Foreskin keratinocyte (primary cell): ENCODE measurements at places on chromosomes 11 and 22.

DNA sequence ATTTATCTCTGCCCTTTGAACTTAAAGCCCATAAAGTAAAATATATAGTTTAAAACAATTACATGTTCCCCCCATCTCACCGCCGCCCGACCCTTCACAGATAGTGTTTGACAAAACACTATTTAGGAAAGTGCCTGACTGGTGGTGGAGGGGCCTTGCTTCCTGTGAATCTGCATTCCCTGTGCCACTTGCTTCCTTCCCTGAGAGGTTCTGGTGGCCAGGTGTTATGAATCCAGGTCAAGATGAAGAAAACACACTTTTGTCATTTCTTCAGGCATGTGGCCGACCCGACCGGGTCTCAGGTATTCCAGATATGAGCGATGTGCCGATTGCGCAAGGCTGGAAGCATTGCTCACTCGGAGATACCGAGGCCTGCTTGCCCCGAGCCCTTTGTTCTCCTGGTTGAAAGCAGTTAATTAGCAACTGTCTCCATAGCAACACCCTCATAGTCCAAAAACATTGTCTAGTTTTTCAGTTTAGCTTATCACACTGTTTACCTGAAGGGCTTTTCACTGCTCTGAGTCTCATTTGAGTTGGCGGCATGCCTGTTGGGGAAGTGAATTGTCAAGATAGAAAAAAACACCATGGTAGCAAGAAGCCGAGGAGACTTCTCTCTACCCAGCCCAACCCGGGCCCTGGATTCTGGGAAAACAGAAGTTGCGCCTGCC is 128.3 kb downstream of the TEAD1 start:
- DNase-seq: peak; percentile 98

- no peak for DNase-seq
Observed at GRCh38 chr11:105937738-105938137, 84.3 kb downstream of the MSANTD4 start.

GRCh38 chr22:41003066-41003465 is 51.9 kb downstream of the RBX1 start:
- no peak for DNase-seq

GRCh38 chr11:135074397-135074998 is 662.5 kb upstream of the B3GAT1 start:
- no peak for DNase-seq

- no peak for DNase-seq
Observed at GRCh38 chr11:15163136-15163535, 48.4 kb downstream of the INSC start.

DNA sequence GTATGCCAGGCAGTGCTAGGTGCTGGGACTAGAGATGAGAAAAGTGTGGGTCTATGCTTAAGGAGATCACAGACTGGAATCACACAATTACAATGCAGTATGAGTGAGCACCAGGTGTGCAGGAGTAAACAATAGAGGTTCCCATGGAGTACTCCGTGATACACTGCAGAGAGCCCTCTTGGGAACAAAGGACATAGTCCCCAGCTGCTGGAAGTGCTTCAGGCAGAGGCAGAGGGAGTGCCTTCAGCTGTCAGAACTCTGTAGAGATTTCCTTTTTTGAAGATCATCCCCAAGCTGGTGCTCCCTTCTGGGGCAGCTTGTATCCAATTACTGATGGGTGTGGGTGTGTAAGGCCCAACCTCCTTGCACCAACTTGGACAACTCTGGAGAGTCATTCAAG is 143.5 kb upstream of the PLET1 start:
- DNase-seq: no peak

DNA sequence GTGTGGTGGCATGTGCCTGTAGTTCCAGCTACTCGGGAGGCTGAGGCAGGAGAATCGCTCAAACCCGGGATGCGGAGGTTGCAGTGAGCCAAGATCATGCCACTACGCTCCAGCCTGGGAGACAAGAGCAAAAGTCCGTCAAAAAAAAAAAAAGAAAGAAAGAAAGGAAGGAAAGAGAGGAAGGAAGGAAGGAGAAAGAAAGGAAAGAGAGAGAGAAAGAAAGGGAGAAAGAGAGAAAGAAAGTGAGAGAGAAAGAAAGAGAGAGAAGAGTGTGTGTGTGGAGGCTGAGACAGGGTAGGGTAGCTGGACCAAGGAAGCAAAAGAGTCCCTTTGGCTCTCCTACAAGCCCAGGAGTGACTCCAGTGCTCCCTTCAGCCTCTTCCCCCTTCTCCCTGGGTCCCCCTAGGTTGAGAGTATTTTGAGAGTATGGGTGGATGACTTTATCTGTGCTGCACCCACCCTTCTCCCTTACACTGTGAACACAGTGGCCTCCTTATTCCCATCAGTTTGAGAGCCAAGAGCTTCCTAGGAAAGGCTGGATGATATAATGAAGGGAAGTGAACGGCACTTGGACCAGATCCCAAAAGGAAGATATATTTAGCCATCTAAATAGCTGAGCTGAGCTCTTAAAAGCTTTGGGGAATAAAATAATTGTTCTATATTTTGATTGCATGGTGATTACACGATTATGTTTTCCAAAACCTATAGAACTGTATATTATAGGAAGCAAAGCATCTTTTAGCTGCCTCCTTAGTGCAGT is 9.5 kb upstream of the DENND5A start:
- DNase-seq: no peak

DNA sequence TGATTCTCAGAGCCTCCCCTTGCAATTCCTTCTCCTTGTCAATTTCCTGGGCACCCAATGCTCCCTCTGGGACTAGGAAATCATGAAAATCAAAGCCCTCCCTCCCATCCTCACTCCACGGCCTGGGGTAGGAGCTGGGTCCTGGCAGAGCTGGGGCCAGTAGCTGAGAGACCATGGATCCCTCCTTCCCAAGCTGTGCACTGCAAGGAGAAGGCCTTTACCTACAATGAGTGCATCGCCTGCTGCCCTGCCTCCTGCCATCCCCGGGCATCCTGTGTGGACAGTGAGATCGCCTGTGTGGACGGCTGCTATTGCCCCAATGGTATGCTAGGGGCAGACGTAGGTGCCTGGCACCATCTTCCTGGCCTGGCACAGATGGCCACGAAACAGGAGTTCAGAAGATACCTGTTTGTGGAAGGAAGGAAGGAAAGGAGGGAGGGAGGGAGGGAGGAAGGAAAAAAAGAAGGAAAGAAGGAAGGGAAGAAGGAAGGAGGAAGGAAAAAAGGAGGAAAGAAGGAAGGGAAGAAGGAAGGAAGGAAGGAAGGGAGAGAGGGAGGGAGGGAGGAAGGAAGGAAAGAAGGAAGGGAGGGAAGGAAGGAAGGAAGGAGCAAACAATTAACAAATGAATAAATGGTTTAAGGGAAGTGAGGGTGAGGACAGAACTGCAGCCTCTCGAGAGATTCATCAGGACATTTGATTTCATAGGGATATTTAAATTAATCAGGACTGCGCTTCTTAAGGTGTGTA is 12.5 kb downstream of the OTOG start:
- DNase-seq: no peak

DNA sequence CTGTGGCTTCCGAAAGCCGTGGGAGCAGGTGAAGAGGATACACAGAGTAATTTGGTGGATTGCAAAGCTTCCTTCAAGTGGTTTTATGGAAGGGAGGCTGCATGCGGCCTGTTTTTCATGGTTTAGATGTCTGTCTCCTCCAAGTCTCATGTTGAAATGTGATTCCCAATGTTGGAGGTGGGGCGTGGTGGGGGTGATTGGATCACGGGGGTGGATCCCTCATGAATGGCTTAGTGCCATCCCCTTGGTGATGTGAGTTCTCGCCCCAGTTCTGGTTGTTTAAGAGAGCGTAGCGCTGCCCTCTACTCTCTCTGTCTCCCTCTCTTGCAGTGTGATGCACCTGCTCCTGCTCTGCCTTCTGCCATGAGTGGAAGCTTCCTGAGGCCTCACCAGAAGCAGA is 247.8 kb upstream of the B3GAT1 start:
- no peak for DNase-seq

DNA sequence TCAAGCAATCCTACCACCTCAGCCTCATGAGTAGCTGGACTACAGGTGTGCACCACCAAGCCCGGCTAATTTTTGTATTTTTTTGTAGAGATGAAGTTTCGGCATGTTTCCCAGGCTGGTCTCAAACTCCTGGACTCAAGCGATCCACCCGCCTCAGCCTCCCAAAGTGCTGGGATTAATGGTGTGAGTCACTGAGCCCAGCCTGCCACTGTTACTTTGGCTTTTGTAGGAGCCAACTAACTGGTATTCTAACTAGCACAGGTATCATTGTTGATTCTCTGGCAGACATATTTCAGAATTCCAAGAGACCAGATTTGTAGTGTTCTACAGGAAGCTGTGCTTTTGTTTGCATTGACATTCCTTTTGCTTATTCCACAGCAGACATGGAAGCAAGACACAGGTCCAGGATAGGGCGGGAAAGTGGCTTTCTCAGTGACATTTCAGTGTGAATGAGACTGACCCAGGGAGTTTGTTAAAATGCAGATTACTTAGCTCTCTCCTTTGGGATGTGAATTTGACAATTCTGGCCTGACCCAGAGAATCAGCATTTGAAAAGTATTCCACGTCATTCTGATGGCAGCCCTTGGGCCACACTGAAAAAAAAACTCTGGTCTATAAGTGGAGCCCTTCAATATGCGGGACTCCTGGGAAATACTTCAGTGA is 52.2 kb upstream of the PAX6 start:
- DNase-seq: no peak

- DNase-seq: no peak
Observed at GRCh38 chr22:39144101-39144767, 8.2 kb downstream of the CBX7 start.

- DNase-seq: no peak
Observed at GRCh38 chr11:44813401-44813800, 86.6 kb downstream of the TSPAN18 start.

DNA sequence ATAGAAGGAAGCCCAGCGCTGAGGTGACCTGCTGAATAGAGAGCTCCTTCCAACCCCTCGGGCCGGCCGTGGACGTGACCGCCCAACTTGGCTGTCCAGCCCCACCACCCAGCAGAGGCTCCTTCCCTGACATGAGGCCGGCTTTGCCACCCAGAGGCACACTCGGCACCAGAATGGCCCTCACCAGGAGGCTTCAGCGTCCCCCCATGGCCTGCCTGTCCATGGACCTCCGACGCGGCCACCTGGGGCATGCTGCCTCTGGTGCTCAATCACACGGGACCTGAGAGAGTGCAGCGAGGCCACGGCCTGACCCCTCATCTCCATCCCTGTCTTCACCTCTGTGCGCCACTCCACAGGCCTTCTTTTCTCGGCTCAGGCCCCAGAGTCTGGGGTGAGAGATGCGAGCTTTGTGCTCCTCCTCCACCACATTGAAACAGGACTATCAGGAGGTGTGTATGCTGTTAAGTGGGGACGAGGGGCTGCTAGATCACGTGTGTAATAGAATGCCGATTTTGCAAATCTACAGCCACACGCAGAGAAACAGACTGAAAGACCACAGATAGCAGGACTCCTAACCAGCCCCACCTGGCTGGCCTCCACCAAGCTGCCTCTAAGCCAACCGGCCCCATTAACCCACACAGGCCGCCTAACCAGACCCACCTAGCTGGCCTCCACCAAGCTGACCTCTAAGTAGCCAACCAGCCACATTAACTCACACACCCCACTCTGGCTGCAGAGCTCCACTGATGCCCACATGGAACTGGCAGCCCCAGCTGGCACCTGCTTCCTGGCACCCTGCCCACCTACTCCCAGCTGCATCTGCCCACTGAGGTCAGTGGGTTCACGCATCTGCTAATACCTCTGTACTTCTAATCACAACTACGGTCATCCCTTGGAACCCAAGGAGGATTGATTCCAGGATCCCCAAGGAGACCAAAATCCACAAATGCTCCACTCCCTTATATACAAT is 20.7 kb downstream of the LINC01488 start:
- no peak for DNase-seq

GRCh38 chr11:47441421-47441820 is 7.5 kb downstream of the RAPSN start:
- no peak for DNase-seq
